ENCODE measurements at places on chromosomes 5 and 9.

- DNase-seq = no peak
Observed at GRCh38 chr5:172010278-172010677, 3.8 kb upstream of the FBXW11 start.

GRCh38 chr9:209143-209758, 5.4 kb upstream of the DOCK8 start:
- no peak for DNase-seq

GRCh38 chr5:161040818-161041217, 188.8 kb upstream of the ATP10B start:
- DNase-seq = no peak

DNA sequence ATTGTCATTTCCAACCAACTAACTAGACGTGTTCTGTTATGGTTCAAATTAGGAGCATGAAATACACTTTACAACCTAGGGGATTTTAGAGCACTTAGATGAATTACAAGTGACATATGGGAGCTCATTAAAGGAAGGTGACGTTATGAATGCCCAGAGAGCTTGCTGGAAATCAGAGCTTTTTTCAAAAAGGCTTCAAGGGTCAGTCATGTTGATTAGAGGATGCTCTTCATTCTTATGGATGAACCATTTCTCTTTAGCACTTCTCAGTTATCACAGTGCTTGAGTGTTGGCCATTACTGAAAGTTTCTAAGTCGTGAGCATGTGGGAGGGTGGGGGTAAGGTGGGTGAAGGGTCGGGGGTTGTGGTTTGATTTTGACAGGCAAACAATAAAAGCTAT, 1245.5 kb upstream of the DMAC1 start:
- no peak for DNase-seq

- DNase-seq = no peak
Observed at GRCh38 chr9:118987167-118987566, 382.1 kb downstream of the BRINP1 start.

DNA sequence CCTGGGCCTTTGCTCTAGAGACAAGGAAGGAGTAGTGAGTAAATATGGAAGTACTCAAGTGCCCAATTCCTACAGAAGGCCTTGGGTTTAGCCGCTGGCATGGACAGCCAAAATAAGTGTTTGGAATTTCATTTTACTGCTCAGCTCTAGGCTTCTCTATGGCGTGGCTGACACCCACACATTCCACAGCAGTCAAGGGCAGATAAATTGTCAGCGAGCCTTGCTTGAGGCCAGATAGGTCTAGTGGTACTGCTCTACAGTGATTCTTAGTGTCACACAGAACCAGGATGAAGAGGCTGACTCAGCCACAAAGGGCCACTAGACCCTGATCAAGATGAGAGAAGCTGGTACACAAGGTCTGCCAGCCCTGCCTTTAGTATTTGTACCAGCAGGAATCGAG, 111.0 kb upstream of the NFIB start:
- DNase-seq = no peak

DNA sequence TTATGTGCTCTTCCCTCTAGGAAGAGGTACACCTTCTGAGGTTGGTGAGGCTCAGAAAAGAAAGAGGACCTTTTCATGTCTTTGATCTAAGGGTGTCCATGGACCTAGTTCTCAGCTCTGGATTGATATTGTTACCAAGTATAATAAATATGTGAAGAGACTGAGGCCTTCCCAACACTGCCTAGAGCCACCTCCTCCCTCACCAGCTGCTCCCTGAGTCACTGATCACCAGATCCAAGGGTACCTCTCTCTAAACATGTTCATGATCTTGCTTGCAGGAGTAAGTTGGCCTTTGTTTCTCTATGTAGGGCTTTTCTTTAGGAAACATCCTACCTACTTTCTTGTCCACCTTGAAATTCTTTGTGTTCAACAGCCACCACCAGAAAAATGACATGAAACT, 218.8 kb upstream of the ADRA1B start:
- peak; percentile 22 for DNase-seq

DNA sequence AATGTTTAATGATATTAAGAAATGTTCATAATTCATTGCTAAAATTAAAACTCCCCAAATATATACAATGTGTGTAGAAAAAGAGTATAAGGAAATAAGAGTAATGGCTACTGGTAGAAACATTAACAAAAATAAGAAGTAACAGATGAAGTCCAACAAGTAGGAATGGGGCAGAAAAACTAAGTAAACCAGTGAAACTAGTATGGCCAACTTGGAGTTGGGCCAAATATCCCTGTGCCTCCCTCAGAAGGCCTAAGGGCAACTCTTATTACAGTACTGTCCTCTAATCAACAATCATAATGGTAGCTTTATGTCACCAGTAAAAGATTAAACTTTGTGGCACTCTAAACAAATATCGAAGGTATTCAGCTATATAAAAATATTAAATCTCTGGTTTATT, 93.5 kb downstream of the SSBP2 start:
- peak; percentile 21 for DNase-seq

DNA sequence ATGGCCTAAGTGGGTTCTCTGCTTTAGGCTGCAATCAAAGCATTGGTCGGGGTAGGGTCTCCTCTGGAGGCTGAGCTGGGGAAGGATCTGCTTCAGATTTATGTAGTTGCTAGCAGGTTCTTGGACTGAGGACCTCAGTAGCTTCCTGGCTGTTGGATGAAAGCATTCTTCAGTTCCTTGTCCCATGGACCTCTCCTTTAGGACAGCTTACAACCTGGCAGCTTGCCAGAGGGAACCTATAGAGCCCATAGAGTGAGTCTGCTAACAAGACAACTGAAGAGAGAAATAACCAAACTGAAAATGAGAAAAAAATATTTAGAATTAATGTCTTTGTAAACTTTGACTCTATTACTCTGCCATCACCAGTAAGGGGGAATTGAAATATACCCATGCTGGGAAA, 12.4 kb downstream of the MRPS30 start:
- no peak for DNase-seq

DNA sequence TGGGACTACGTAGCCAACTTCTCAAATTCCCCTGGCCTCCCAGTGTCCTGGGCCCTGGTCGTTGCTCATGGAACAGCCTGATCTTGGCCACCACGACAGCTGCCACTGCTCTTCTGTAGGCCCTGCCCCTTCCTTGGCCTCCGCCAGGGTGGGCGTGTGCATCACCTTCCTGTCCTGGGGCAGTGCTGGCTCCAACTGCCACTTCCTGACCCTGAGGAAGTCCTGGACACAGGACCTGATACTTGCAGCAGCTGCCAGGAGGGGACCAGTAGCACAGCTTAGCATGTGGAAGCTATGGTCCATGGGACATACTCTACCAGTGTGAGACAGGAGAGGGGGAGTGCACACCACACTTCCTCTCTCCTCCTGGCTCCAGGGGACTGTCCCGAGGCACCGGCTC, 145.2 kb downstream of the TENT4A start:
- DNase-seq = no peak

- DNase-seq = no peak
Observed at GRCh38 chr5:133459474-133460160, 152.7 kb downstream of the FSTL4 start.

DNA sequence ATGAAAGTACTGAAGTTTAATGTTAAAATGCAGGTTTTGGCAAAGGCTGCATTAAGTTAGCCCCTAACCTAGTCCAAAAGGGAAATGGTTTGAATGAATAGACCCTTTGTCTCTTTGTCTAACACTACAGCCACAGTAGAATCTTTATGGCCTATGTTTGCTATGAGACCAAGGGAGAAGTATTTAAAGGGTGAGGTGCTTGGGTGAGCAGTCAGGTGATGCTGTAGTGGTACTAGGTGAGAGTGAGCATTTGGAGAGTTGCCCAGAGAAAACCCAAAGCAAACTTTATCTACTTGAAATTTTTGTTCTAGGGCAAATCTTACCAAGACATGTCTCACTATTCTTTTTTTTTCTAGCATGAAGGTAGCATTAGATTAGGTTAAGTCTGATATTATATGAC, 1961.4 kb upstream of the WWC1 start:
- no peak for DNase-seq

GRCh38 chr5:178205749-178206047, 1.4 kb downstream of the HNRNPAB start:
- no peak for DNase-seq

DNA sequence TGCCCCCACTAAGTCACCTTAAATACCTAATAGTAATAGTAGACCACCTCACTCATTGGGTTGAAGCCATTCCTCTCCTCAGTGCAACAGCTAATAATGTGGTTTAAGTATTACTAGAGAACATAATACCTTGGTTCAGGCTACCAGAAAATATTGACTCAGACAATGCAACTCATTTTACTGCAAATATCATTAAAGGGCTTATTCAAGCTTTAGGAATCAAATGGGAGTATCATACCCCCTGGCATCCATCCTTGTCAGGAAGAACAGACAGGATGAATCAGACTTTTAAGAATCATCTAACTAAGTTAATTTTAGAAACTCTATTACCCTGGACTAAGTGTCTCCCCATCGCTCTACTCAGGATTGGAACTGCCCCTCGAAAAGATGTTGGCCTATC, 6.8 kb upstream of the RNF180 start:
- DNase-seq = peak; percentile 50

GRCh38 chr5:32505756-32506155, 61.2 kb upstream of the ZFR start:
- DNase-seq = peak; percentile 81

- peak; percentile 15 for DNase-seq
Observed at GRCh38 chr5:150600616-150601490, 39.6 kb upstream of the SYNPO start.

GRCh38 chr5:157108976-157109375, at the start of gene HAVCR2:
Gene HAVCR2, minus strand, starts transcription at chr5:157109044. Its CDS starts 61 bp downstream, at chr5:157108983.
- DNase-seq = no peak

DNA sequence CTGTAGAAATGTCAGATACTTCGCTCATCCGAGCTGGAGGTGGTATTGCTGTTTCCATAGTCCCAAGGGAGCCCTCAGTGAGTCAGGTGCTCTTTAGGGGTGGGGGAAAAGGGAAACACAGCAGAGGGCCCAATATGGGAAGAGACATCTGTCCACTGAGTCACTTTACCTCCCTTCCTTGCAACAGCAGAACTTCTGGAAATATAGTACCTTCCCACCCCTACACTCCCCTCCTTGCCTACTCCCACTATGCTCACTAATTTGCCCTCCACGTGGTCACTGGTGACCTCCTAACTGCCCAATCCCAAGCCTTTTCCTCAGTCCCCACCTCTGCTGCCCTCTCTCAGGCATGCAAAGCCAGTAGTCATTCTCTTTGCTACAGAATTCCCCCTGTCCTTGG, 1.9 kb downstream of the HK3 start:
- no peak for DNase-seq

GRCh38 chr9:75713335-75713734, 177.1 kb upstream of the PCSK5 start:
- no peak for DNase-seq

DNA sequence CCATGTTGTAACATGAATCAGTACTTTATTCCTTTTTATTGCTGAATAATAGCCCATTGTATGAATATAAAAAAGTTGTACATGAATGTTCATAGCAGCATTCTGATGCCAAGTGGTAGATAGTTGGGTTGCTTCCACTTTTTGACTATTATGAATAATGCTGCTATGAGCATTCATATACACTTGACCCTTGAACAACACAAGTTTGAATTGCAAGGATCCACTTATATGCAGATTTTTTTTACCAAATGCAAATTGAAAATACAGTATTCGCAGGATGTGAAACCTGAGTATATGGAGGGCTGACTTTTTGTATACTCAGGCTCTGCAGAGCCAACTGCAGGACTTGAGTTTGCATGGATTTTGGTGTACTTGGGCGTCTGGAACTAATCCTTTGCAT, 14.7 kb upstream of the SIL1 start:
- no peak for DNase-seq

- no peak for DNase-seq
Observed at GRCh38 chr9:82903503-82903902, 159.4 kb downstream of the RASEF start.

- DNase-seq = peak; percentile 86
Observed at GRCh38 chr9:13083963-13084528, 195.4 kb downstream of the MPDZ start.

GRCh38 chr5:170597109-170597751, 93.4 kb downstream of the KCNIP1 start:
- peak; percentile 51 for DNase-seq

DNA sequence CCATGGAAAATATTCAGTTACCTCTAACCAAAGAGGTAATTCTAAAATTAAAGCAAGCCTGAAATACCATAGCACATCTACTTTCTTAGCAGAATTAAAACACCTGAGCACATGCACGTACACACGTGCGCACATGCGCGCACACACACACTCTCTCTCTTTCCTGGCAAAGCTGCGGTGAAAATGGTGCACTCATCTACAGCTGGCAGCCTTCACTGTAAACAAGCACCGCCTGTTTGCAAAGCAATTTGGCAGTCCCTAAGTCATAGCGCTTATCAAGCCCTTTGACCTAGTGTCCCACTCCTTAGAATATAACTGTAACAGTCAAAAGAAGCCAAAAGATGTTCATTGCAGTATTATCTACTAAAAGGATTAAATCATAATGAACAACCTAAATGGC, 278.7 kb downstream of the DENND1A start:
- DNase-seq = no peak

DNA sequence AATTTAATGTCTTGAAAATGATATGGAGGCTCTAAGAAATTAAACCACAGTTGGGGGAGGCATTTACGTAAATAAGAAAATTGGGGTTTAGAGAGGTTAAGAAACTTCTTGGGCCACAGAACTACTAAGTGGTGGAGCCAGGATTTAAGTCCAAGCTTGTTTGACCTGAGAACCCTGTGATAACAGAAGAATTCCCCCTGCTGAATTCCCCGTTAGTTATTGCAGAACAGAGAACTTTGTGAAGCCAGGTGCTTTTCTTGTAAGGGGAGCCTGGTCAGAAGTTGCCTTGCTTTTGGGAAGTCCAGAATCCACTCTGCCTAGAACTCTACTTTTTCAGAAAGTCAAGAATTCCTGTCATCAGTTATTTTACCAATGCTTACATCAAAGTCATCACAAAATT, 309.3 kb upstream of the SEMA6A start:
- no peak for DNase-seq

DNA sequence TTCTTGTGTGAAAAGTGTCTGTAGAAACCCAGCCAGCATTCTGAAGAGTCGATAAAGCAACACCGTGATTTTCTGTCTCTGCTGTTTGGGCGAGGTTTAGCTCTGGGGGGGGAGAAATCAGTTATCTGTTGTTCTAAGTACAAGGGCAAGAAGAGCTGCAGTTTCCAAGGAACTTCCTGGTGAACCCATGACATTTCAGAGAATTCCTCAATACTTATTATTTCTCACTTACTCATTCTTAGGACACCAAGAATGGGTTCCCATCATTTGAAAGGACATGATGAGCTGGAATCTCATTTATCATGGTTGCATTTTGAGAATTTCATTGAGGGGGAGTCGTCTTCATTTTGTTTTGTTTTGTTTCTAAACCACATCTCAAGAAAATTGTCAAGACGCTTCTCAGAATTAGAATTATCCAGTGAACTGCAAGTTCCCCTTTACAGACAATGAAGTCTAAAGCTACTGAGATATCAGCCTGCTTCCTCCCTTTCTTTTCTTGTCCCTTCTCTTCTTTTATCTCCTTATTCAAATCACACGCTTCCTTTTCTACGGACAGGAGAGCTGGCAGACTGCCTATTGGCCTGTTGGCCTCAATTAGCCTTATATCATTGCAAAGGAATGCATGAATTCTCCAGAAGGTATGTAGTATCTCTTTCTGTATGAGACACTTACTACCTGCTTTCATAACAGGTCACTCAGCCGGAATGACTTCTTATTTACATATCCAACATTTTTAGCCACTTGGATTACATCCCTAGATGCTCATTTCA, 53.7 kb downstream of the ZNF462 start:
- DNase-seq = peak; percentile 95

- no peak for DNase-seq
Observed at GRCh38 chr9:13805546-13805945, 508.4 kb downstream of the NFIB start.

- DNase-seq = no peak
Observed at GRCh38 chr5:40436535-40437237, 243.0 kb upstream of the PTGER4 start.

GRCh38 chr5:72265032-72265877, 54.8 kb downstream of the MRPS27 start:
- no peak for DNase-seq

Data from bronchial epithelial cell (primary cell).